PC-3 (cell line): ENCODE measurements at places on chromosomes 12 and 14. TPM values are rescaled to one million over a fixed set of nuclear protein-coding genes. Genes with fewer than 3 reads are reported as not detected.
A peak's percentile ranks its signal among the peaks of the same experiment; 100 is the strongest.

- DNase-seq = no peak
Measured at GRCh38 chr12:46617167-46617566, 208.6 kb downstream of the SLC38A4 start.

DNA sequence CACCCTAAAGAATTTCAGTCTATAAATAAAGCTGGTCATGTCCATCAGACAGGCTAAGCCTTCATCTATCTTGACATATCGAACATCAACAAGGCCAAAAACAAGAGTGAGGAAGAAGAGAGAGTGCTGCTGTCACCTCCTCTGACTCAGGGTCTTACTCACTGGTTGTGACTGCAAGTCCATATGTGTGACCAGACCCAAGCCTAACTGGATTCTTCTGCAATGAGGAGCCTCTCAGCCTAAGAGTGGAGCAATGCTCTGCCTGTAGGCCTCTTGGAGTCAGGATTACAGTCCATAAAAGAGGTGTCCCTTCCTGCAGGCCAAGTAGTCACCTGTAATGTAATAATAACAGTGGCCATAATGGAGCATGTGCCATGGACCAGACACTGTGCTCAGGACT, 121.2 kb upstream of the SLC35F4 start:
- peak; percentile 59 for DNase-seq

DNA sequence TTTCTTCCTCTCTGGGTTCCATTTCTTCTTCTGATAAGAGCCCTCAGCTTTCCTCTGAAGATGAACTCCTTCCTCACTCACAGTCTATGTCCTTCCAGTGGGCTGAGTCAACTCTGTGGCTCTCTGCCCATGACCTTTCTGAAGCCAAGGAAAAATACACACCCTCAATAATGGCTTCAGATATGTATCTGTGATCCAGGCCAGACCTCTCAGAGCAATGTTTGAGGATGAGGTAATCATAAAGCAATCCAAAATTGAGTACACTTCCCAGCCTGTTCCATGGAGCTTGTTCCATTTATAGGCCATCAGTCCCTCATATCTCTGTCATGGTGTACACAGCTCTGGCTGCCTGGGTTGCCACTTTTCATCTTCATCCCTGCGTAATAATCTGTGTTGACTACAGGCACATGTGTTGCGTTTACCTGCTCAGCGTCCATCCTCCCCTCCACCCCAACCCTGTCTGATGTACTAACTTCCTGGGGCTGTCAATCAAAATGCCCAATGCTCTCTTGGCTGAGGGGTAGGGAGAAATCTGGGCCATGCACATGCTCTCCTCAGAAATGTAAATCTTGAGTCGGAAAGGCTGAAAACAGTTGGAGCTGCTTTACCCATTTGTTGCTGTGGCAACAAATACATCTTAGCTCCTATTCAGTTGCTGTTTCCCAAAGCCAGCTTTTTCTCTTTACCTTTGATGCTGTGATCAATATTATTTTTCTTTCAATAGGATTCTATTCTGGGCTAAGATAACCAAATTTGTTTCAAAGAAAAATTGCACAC, 377.8 kb upstream of the TMEM132C start:
- no peak for DNase-seq

GRCh38 chr12:96452261-96452922, 37.0 kb upstream of the CFAP54 start:
- peak; percentile 52 for DNase-seq

DNA sequence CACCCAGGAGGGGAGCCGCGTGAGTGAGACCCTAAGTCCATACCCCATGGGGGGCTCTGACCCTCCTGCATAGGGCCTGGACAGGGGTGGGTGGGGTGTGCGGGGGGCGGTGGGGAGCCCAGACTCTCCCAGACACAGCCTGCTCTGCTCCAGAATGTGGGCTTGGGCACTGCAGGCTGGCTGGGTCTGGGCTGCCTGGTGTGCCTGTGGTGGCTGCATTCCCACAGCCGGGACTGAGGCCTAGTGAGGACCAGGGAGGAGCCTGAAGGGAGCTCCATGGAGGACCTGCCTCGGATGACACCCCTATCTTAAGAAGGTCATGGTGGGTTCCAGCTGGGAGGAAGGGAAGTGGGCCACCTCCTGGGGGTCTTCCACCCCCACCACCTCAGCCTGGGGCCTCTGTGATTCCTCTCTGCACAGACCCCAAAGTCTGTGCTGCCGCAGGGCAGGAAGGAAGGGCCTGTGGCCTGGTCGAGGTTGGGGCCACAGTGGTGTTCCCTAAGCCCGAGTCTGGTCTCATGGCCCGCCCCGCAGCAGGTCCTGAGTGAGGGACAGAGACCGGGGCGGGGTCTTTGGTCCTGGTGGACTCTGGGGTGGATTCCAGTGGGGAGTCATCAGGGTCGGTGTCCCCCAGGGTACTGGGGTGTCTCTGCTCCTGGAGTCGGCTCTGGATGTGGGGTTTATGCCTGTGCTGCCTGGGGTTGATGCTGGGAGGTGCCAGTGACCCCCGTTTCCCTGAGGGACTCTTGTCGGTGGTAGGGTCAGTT, 392.3 kb downstream of the TMEM121 start:
- no peak for DNase-seq

- DNase-seq = no peak
Measured at GRCh38 chr14:38125481-38126037, 82.1 kb upstream of the SSTR1 start.

DNA sequence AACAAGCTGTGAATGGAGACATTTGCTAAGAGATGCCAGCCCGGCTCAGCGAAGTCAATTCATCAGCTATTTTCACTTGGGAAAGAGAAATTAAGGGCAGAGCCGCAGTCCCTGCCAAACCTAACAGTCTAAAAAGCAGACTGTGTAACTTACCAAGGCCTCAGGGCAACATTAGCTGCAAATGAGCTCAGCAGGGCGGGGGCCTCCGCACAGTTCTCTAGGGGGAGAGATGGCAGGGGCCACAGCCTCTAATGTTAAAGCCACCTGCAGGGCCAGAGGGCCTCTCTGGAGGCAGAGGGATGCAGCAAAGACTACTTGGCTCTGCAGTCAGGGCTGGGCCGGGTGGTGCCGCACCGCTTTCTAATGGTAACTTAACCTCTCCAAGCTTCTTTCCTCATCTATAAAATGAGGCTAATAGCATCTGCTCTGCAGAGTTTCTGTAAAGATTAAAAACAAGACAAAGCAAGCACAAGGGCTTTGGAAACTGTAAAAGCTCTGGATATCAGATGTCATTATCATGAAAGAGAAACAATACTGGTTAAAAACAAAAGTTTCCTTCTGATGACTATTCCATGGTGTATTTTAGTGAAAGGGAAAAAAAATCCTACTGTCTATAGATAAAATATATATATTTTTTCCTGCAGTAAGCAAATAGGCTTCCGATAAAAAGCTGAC, 13.4 kb upstream of the GPRC5A start:
- DNase-seq = no peak

- DNase-seq = peak; percentile 97
Measured at GRCh38 chr14:74579447-74580274, 32.4 kb downstream of the LTBP2 start.

DNA sequence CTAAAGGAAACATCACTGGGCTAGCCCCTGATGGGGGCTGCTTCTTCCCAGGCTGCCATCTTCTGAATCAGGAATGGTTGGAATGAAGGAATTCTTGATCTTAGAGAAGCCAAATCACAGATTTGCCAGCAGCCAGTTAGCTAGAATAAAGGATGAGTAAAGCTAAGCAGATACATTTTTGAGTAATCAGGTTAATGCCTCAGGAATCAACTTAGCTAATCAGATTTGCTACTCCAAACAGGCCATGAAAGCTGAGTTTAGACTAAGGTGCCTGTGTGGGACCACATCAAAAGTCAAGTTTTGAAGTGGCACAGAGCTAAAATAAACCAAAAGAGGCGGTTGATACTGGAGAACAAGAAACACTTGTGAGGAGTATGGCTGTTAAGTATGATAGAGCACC, 28.8 kb upstream of the LMO3 start:
- no peak for DNase-seq

GRCh38 chr14:58738876-58739275, 101.1 kb downstream of the DACT1 start:
- DNase-seq = peak; percentile 30

GRCh38 chr14:100893228-100893601, 10.3 kb downstream of the RTL1 start:
- no peak for DNase-seq

- peak; percentile 28 for DNase-seq
Measured at GRCh38 chr14:82385048-82385447, 851.4 kb upstream of the SEL1L start.

- DNase-seq = no peak
Measured at GRCh38 chr12:13242936-13243335, 46.4 kb downstream of the EMP1 start.

Gene APOLD1
- total RNA-seq = 2.8 and 3.5 TPM in 2 replicates

Gene NKX2-8
- total RNA-seq = not detected in 2 replicates

Gene SPIC
- not detected in 2 replicates for total RNA-seq

Gene ASPG
- 0.22 TPM in 1 of 2 replicates, not detected in the other for total RNA-seq

Gene SVOP
- not detected in 2 replicates for total RNA-seq

Gene SPRYD4
- total RNA-seq = 3.4 and 3.7 TPM in 2 replicates

Gene ANKRD33
- not detected in 2 replicates for total RNA-seq

Gene PLCZ1
- not detected in 2 replicates for total RNA-seq
